ENCODE measurements at places on chromosomes 7 and 10. TPM values are rescaled to one million over a fixed set of nuclear protein-coding genes. Genes with fewer than 3 reads are reported as not detected.

The ASZ1 gene
- total RNA-seq = not detected

The CHN2 gene
- total RNA-seq = 0.39 TPM

The EIF5AL1 gene
- 0.18 TPM for total RNA-seq

The WAPL gene
- 43.2 TPM for total RNA-seq

The TDRD1 gene
- total RNA-seq = 0.21 TPM

The RNF32 gene
- 0.90 TPM for total RNA-seq

The GCK gene
- total RNA-seq = 0.53 TPM

The CALHM1 gene
- not detected for total RNA-seq

The P4HA1 gene
- 51.8 TPM for total RNA-seq

The NPTX2 gene
- total RNA-seq = not detected

The CXCL12 gene
- total RNA-seq = not detected

The WIPF3 gene
- total RNA-seq = not detected

The GPR141 gene
- total RNA-seq = not detected

The SEMA3E gene
- total RNA-seq = not detected

The SND1 gene
- 214 TPM for total RNA-seq

The HOXA9 gene
- total RNA-seq = not detected

The CPXM2 gene
- total RNA-seq = not detected
